WTC11 (cell line): ENCODE measurements at places on chromosomes 16 and 17.
A peak's percentile ranks its signal among the peaks of the same experiment; 100 is the strongest.

DNA sequence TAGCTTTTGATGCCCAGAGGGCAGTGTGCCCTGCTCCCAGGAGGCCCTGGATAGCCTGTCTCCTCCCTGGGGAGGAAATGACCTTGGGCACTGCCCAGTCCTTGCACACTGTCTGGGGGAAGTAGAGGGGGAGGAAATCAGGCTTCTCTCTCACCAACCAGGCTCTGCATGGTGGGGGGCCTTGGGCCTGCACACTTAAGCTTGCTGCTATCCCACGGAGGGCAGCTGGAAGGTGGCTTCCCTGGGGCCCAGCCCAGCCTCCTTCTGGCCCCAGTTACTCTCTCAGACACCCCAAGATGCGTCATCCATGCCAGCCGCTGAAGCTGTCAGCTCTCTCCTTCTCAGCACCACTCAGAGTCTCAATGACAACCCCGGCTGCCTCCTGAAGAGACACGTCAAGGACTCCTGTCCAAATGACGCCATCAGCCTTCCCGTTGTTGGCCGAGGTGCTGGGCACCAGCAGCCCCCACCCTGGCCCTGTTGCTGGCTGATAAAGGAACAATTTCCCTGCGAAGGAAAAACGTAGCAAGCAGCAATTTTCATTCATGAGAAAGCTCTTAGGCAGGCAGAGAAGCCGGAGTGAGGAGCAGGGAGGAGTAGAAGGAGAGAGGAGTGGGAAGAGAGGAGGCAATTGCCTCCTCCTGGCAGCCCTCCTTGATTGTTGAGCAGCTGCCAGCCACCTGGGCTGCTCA lies 95.5 kb downstream of the SDK2 start:
- no peak for DNase-seq
- no peak overlapping the region for H3K27ac ChIP-seq
- no peak overlapping the region for H3K4me3 ChIP-seq
- H3K36me3 ChIP-seq, result no peaks in the 10 kb centered on the region
- H3K4me1 ChIP-seq, result peaks cover 66% of the 10 kb centered on the region

DNA sequence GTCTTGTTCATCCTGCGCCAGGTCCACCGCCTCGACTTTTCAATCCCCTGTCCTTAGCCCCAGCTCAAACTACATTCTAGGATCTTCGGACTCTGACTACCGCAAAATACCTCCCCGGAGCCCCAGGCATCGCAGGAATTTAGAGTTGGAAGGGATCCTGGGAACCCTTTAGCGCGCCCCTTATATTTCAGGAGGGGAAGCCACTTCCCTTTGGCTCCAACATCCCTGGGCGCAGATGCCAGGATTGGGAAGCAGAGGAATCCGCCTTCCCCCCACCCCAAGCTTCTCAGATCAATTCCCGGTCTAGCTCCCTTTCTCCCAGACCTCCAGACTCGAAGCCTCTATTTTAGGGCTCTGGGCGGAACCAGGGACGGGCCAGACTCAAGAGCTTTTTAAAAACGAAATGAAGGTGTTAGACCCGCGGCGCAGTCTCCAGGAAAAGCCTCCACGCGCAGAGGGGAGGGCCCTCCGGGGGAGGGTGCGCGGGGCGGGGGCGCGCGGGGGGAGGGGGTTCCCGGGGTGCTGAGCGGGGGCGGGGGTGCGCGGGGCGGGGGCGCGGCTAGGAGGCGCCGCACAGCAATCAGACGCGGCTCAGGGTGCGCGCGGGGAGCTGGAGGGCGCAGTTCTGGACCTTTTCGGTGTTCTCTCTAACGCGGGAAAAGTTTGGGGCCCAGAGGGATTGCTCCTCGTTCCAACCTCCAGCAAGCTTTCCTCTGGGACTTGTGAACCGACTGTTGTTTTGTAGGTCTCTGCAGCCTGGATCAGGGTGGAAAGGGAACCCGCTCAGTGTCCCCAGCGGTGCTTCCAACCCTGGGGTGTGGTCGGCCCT lies 1.6 kb downstream of the AHSP start:
- H3K4me3 ChIP-seq, result peak overlapping the region; percentile 81
- H3K27ac ChIP-seq, result no peak overlapping the region
- H3K4me1 ChIP-seq, result peaks cover 29% of the 10 kb centered on the region

GRCh38 chr16:14628806-14629611 lies 1.1 kb downstream of the PARN start:
- peaks cover 14% of the 10 kb centered on the region for H3K4me1 ChIP-seq
- H3K4me3 ChIP-seq, result peak overlapping the region; percentile 95
- H3K27me3 ChIP-seq, result no peaks in the 10 kb centered on the region
- DNase-seq, result no peak

GRCh38 chr17:1590029-1590746 lies 27.6 kb upstream of the PITPNA start:
- H3K4me3 ChIP-seq, result no peak overlapping the region
- no peaks in the 10 kb centered on the region for H3K27me3 ChIP-seq
- DNase-seq, result no peak
- H3K4me1 ChIP-seq, result peaks cover 29% of the 10 kb centered on the region
- H3K27ac ChIP-seq, result no peak overlapping the region

GRCh38 chr17:81417049-81417878 lies 22.0 kb downstream of the BAHCC1 start:
- no peak for DNase-seq
- H3K4me1 ChIP-seq, result no peaks in the 10 kb centered on the region
- no peaks in the 10 kb centered on the region for H3K36me3 ChIP-seq
- H3K27ac ChIP-seq, result no peak overlapping the region

- no peak overlapping the region for H3K4me3 ChIP-seq
- peak; percentile 53 for DNase-seq
- no peaks in the 10 kb centered on the region for H3K27me3 ChIP-seq
- peaks cover 13% of the 10 kb centered on the region for H3K4me1 ChIP-seq
These were observed 12.2 kb upstream of the LONP2 start for GRCh38 chr16:48231727-48232492.

GRCh38 chr17:75996665-75997590 lies 3.7 kb upstream of the CDK3 start:
- H3K4me3 ChIP-seq, result no peak overlapping the region
- peaks cover 14% of the 10 kb centered on the region for H3K4me1 ChIP-seq
- DNase-seq, result no peak
- H3K27ac ChIP-seq, result peak overlapping the region; percentile 76

DNA sequence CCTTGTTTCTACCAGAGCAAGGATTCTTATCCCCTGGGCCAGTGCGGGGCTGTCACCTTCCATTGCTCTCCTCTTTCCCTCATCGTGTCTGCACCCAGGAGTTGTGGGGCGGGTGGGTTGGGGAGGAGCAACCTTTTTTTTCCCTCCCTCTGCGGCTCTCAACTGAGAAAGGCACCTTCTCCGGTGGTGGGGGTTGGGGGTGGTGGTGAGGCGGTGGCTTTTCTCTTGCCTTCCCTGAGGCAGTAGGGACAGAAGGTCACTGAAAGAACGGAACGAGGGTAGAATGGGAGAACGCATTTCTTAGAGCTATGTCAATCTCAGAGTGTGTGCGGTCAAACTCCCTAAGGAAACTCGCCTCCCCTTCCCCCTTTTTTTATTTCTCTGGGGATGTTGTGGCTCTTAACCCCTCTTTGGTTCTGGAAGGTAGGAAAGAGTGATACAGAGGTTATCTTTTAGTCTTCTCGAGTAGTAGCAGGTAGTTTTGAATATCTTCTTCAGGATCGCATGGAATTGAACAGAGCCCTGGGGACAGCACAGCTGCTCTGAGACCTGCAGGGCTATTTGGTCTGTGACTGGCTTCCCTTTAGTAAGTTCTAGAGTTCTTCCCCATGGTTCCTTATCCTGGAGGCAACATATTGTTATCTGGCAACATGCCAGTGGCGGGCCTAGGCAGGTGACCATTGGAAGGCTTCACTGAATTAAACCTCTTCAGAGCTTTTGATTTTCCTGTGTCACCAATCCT lies 994 bp downstream of the CLTC start:
- peak; percentile 18 for DNase-seq
- H3K36me3 ChIP-seq, result no peaks in the 10 kb centered on the region

- no peak overlapping the region; the same call in 1 of the 2 replicates for H3K27ac ChIP-seq
- DNase-seq, result no peak
- H3K4me3 ChIP-seq, result peak overlapping the region; percentile 50
- peaks cover 3% of the 10 kb centered on the region; the same call in 1 of the 2 replicates for H3K27me3 ChIP-seq
- peaks cover 19% of the 10 kb centered on the region for H3K4me1 ChIP-seq
These were observed 45.2 kb downstream of the AXIN2 start for GRCh38 chr17:65515959-65516948.

DNA sequence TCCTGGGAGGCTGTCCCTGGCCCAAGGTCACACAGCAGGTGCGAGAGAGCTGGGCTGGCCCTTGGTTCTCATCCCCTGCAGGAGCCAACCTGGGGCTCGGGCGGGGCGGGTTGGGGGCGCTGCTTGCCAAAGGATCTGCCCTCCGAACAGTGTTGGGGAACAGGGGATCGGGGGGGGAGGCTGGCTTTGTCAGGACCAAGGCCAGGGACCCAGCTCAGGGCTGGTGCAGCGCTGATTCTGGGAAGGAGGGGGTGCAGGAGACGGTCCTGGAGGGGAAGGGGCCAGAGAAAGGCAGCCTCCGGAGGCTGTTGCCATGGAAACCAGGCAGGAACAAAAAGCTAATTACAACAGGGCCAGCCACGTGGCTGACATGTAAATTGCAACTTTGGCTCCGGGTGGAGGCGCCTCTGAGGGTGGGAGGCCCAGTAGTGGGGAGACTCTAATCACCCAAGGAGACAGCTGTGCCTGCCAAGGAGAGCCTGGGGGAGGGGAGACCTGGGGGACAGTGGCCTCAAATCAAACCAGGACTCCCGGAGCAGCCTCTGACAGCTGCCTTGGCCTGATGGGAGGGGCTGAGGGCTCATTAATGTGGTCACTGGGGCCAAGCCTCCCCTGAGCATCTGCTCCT lies 1.3 kb downstream of the TUBB3 start:
- peak overlapping the region; percentile 63 for H3K4me3 ChIP-seq
- peak; percentile 87 for DNase-seq
- H3K36me3 ChIP-seq, result peaks cover 4% of the 10 kb centered on the region; the same call in 1 of the 2 replicates
- no peak overlapping the region for H3K27ac ChIP-seq
- H3K4me1 ChIP-seq, result peaks cover 16% of the 10 kb centered on the region
- peaks cover 26% of the 10 kb centered on the region for H3K27me3 ChIP-seq

DNA sequence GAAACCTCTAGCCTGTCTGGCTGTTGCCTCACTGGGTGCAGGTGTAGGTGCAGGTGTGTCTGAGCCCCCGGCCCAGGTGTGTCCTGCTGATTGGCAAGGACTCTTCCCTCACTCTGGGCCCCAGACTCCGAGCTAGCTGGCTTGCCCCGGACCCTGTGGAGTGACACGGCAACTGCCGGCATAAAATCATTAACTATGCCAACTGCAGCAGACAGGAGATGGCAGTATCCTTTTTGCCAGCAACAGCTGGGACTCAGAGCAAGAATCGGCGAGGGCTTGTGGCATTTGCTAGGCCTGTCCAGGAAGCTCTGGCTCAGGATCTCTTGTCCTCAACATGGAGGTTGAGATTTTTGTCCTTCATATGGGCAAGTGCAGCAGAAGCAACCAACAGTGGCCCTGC lies 20.8 kb downstream of the CIAPIN1 start:
- peaks cover 39% of the 10 kb centered on the region for H3K36me3 ChIP-seq
- no peaks in the 10 kb centered on the region for H3K27me3 ChIP-seq
- H3K4me3 ChIP-seq, result no peak overlapping the region
- no peak for DNase-seq
- peaks cover 7% of the 10 kb centered on the region for H3K4me1 ChIP-seq
- no peak overlapping the region for H3K27ac ChIP-seq
